Cardiac fibroblast (primary cell): ENCODE measurements at places on chromosomes 13 and 19.

- DNase-seq, result no peak
Observed at GRCh38 chr13:105144020-105144419, 1391.4 kb downstream of the EFNB2 start.

GRCh38 chr13:76634431-76635191 is 251.6 kb downstream of the KCTD12 start:
- DNase-seq, result no peak

GRCh38 chr19:954672-955494 is 29.0 kb downstream of the ARID3A start:
- DNase-seq, result no peak

- no peak for DNase-seq
Observed at GRCh38 chr13:50549221-50549942, 294.1 kb downstream of the DLEU7 start.

DNA sequence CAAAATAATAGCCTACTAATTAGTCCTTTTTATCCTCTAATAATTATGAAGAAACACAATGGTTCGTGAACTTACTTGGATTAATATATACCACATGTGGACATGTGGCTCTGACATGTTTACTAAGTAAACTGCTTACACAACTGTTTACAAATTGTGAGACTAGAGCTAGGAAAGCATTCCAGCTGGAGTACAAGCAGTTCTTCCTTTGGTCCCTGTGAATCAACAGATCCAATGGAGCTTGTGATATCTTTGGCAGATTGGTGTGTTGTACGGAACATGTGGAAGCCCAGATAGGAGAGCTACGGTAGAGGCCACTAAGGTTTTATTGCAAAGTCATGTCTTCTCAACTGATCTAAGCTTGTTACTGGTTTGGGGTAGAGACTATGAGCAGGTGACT is 145.5 kb upstream of the SPRY2 start:
- DNase-seq, result no peak

DNA sequence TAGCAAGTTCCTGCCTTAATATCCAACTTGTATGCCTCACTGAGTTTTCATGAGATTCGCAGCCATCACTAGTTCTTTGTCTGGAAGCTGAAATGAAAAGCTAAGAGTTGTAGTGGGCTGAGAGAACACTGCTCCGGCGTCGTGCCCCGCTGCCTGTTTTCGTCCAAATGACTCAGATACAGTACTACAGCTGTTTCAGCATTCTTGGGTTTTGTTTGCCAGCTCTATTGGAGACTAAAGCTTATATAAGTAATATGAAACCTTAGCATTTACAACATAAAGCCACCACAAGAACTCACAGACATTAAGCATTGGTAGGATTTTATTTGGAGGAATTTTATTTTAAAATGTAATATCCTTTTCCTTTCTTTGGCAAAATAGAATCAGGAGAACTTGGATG is 299.7 kb downstream of the DLEU7 start:
- peak; percentile 75 for DNase-seq

DNA sequence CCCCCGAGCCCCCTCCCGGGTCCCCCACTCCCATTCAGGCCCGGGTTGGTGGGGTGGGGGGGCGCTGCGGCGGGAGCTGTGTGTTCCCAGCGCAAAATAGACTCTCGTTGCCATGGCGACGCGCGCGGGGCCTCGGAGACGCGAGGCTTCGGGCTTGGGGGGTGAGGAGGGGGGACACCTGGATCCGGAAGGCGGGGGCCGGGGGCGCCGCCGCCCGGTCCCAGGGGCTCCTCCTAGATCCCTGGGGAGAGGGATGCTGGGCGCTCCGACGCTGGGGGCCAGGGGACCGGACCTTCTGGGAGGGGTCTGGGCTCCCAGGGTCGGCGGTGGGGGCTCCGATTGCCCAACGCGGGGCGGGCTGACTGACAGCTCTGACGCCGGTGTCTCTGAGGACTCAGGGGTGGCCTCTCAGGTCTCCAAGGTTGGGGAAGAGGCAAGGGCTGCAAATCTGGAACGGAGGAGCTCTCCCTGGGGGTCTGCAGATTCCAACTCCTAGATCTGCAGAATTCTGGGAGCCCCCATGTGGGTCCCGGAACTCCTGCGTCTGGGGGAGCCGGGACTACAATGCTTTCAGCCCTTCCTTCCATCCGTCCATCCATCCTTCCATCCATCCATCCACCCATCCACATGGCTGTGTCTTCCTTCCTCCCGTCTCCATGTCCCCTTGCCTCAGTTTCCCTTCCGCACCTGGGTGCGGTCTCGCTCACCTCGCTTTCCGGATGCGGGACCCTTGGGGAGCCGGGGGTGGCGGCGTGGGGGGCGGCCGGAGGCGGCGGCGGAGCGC is 9.1 kb upstream of the SHISA7 start:
- DNase-seq, result no peak

DNA sequence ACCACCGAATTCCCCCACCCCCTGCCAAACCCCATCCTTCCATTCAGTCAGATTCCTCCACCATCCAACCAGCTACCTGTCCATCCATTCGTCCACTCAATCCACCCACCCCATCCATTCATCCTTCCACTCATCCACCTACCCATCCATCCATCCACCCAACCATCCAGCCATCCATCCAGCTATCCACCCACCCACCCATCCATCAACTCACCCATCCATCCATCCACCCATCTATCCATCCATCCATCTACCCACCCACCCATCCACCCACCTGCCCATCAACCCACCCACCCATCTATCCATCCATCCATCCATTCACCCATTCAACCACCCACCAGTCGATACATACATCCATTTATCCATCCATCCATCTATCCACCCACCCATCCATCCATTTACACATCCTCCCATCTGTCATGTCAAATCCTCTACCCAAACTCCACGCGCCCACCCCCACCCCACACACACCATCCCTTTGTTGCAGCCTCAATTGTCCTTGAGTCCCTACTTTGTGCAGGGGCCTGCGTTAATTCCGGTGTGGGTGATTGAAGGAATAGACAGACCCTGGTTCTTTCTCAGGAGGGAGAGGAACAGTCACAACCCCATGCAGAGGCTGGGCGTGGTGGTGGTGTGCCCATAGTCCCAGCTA is 5.3 kb upstream of the SLC5A5 start:
- no peak for DNase-seq

DNA sequence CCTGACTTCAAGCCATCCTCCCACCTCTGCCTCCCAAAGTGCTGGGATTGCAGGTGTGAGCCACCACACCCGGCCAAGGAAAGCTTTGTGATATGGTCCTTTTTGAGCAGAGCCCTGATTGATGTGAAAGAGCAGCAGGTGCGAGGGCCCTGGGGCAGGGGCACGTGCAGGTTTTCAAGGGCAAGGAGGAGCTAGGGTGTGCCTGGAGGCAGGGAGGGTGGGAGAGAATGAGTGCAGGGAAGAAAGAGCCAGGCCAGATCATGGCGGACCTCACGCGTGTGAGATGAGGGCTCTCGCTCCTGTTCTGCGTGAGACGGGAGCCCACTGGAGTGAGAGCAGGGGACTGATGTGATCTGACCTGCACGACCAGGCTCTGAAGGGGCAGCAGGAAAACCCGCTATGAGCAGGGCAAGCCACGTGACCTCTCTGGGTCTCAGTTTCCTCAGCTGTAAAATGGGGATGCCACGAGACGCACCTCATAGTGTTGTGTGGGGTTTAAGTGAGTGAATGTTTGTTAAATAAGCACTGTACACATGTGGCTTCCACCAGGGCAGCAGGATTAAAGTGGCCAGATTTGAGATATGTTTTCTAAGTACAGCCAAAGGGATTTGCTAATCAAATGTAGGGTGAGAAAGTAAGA is 25.8 kb downstream of the FAAP24 start:
- DNase-seq, result no peak

- peak; percentile 90 for DNase-seq
Observed at GRCh38 chr13:113410472-113411201, 42.7 kb downstream of the ADPRHL1 start.

DNA sequence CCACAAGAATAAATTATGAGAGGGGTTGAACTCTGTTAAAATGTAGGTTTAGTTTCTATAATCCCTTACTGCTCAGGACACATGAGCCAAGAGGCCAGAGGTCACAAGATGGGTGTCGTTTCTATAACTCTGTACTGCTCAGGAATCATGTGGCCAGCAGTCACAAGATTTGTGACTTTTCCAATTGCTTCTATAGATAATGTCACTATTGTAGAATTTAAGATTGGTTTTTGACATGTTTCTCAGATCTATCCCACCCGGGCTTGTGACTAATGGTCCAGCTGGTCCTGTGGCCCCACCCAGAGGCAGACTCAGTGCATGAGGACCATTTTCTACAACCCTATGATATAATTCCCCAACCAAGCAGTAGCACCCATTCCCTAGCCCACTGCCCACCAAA is 662.0 kb upstream of the KLF12 start:
- no peak for DNase-seq

GRCh38 chr19:36916991-36917390 is 859 bp downstream of the ZNF568 start:
- peak; percentile 55 for DNase-seq

DNA sequence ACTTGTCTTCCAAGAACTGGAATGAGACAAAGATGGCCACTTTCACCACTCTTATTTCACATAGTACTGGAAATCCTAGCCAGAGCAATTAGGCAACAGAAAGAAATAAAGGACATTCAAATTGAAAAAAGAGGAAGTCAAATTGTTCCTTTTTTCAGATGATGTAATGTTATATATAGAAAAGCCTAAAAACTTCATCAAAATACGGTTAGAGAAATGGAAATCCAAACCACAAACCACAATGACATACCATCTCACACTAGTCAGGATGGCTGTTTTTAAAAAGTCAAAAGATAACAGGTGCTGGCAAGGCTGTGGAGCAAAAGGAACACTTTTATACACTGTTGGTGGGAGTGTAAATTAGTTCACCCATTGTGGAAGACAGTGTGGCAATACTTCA is 113.3 kb upstream of the SPRY2 start:
- DNase-seq, result peak; percentile 45

DNA sequence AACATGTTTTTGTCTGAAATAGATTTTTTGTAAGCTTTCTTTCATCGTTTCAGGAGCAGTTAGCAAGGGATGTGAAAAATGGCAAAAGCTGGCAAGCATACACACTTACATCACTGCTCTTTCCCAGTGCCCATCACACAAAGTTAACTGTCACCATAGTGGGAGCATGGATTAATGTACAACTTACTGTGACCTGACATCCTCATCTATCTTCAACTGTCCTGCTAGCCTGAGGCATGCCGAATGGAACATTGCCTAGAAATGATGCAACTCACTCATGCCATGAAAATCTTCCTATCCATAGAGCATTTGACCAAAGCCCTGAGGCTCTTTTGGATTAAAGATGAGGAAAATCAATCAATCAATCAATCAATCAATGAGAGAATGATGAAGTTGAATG is 491.7 kb upstream of the SLC10A2 start:
- no peak for DNase-seq

GRCh38 chr13:47241446-47241845 is 344.6 kb upstream of the HTR2A start:
- DNase-seq, result no peak

GRCh38 chr13:76683854-76684253 is 202.4 kb downstream of the KCTD12 start:
- DNase-seq, result no peak

GRCh38 chr19:38265213-38265861 is 964 bp downstream of the SPINT2 start:
- no peak for DNase-seq

DNA sequence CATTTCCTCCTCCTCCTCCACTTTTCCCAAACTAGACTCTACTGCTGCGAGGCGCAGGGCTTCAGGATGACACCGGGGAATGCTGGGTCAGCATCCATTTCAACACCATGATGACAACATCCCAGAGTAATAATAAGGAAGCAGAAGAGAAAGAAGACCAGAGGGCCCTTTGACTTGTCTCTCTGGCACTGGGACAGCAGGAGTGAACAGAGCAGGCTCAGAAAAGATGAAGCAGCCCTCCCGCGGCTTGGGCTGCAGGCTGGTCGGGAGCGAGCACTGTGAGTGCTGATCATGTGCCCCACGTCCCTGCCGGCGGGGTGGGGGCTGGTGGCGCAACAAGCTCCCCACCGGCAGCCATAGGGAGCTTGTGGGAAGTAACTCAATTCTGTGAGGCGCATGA is 30.5 kb downstream of the RANBP3 start:
- DNase-seq, result peak; percentile 86

DNA sequence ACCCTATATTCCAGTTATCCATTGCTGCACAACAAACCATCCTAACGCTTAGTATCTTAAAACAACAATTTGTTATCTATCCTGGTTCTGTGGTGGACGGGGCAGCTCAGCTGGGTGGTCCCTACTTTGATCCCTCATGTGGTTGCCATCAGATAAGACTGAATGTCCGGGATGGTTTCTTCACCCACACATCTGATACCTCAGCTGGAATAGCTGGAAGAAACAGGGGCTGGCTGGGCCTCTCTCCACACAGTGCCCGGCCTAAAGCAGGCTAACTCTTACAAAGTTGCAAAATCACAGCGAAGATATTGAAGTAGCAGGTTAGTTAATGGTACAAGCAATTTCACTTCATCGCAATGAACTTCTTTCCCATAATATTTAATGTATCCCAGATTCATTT is 3.7 kb upstream of the MRPS31 start:
- DNase-seq, result no peak

GRCh38 chr19:46372901-46373490 is 26.1 kb downstream of the PPP5C start:
- peak; percentile 67 for DNase-seq

DNA sequence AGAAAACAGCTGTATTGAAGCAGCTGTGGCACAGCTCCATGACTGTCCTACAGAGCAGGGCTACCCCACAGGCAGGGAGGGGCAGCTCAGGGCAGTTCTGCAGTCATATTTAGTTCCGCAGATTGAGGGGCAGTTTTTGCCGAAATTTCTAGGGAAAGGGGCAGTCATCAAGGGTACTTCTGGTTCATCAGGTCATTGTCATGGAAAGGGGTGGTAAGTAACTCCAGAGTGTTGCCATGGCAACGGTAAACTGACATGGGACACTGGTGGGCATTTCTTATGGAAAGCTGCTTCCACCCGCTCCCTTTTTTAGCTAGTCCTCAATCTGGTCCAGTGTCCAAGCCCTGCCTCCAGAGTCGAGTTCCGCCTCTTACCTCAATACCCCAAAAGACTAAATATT is 702.8 kb downstream of the LIG4 start:
- DNase-seq, result no peak

GRCh38 chr13:44104197-44104490 is 224.4 kb downstream of the LACC1 start:
- no peak for DNase-seq

GRCh38 chr19:35592226-35592625 is 6.3 kb downstream of the PMIS2 start:
- DNase-seq, result peak; percentile 63

GRCh38 chr19:7068599-7068998 is 904 bp upstream of the ZNF557 start:
- no peak for DNase-seq
